ENCODE measurements at places on chromosomes 4 and X. TPM values are rescaled to one million over a fixed set of nuclear protein-coding genes. Genes with fewer than 3 reads are reported as not detected.

Gene TLR2
- 4.4 TPM for total RNA-seq

Gene SPATA4
- total RNA-seq: not detected

Gene SGMS2
- total RNA-seq: 23.2 TPM

Gene YY2
- 0.46 TPM for total RNA-seq

Gene CXCL11
- total RNA-seq: not detected

Gene CPE
- 56.2 TPM for total RNA-seq

Measured in Right ventricle myocardium inferior (tissue), 1 donor.